ENCODE measurements at places on chromosomes 5 and 9.

DNA sequence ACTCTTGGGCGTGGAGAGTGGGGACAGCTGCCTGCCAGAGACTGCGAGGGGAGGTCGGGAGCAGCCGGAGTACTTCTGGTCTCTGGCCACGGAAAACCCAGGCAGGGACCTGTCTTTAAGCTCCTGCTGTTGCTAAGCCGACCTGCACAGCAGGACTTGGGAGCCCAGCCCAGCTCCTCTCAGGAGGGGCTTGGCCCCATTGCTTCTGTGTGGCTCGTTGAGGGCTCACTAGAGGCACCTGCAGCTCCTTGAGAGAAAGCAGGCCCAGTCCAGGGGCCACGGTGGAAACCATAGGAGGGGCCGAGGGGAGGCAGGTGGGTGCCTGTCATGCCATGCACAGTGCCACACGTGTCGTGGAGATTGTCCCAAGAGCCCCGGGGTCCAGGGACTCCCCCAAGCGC, 3.3 kb upstream of the LCN2 start:
- DNase-seq, result no peak

DNA sequence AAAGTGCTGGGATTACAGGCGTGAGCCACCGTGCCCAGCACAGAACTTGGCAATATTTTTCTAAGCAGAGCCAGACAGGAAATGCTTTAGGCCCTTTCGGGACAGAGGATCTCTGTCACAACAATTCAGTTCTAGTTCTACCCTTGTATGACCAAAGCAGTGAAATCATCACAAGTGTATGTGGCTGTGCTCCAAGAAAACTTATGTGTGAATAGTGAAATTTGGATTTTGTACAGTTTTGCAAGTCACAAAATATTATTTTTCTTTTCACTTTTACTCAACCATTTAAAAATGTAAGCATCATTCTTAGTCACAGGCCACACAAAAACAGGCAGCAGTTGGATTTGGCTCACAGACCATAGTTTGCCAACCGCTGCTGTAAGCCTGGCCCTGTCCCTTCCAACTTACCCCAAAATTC, 20.4 kb upstream of the PRUNE2 start:
- DNase-seq, result no peak

DNA sequence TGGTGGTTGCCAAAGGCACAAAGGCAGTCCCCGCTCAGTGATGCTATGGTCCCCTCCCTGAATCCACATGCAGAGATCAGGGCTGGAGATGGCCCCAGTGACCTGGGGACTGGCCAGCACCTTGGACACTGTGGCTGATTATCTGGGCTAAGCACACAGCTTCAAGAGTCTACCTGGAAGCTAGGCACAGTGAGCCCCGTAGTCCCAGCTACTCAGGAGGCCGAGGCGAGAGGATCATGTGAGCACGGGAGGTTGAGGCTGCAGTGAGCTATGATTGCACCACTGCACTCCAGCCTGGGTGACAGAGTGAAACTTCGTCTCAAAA, 8.3 kb upstream of the SCGB3A1 start:
- DNase-seq, result no peak

GRCh38 chr5:97877588-97877987, 694.5 kb upstream of the RIOK2 start:
- no peak for DNase-seq

- no peak for DNase-seq
Observed at GRCh38 chr5:54388811-54389210, 66.7 kb upstream of the HSPB3 start.

DNA sequence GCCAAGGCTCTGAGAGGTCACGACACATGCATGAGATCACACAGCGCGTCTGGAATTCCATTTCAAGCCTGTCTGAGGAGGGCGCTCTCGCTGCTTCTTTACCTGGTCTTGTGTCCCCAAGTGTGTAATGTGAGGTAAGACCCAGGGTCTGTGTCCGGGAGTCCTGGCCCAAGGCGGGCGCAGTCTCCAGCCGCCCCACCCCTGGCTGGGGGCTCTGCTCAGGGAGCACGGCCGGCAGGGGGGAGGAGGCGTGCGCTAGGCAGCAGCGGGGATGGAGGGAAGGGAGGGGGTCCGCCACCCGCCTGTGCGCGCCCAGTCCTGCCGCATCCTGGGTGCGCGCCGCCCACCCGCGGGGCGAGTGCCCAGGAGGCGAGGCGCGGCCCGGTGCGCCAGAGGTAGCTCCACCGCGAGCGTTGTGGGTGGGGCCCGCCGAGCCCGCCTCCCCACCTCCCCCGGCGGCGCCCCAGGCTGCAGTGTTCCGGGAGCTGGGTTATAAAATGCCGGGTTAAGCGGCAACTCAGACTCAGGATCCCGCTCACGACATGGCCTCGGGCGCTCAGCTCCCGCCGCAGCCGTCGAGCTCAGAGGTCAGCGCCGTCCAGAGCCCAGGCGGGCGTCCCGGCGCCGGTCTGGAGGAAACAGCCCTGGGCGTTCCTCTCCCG, at the start of gene CCNI2:
TSS of gene CCNI2 (plus strand) at position 473 of the 662 bp plus-strand sequence. CDS start at position 543, 70 bp downstream.
- peak; percentile 61 for DNase-seq

DNA sequence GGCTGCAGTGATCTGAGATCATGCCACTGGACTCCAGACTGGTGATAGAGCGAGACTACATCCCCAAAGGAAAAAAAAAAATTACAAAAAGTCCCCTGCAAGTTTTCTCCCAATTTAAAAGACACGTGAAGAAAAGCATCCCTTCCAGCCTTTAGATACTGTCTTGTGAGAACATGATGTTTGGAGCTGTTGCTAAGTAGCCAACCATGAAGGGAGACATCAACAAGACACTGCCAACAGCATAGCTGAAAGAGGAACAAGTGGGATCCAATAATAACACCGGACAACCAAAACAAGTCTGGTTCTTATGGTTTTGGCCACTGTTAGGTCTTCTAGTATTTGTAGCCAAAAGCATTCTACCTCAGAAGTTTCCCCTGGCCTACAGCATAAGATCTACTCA, 118.9 kb upstream of the CCDC180 start:
- DNase-seq, result no peak

GRCh38 chr5:34059977-34060376, 17.0 kb upstream of the C1QTNF3 start:
- no peak for DNase-seq

DNA sequence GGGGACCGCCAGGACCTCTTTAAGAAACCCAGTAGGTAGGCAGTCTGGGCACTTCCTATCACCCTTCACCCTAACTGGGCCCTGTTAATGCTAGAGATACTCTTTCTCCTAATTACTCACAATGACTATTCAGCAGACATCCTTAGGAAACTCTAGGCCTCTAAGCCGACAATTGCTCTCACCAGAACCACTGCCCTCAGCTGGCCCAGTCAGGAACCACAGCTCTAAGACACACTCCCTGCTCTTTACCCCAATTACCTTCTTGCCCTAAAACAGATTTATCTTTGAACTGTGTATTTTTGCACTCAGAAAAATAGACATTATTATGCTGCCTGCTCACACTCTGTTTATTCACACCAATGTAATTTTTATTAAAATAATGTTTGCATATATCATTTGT, 432.6 kb upstream of the SLC30A5 start:
- no peak for DNase-seq

DNA sequence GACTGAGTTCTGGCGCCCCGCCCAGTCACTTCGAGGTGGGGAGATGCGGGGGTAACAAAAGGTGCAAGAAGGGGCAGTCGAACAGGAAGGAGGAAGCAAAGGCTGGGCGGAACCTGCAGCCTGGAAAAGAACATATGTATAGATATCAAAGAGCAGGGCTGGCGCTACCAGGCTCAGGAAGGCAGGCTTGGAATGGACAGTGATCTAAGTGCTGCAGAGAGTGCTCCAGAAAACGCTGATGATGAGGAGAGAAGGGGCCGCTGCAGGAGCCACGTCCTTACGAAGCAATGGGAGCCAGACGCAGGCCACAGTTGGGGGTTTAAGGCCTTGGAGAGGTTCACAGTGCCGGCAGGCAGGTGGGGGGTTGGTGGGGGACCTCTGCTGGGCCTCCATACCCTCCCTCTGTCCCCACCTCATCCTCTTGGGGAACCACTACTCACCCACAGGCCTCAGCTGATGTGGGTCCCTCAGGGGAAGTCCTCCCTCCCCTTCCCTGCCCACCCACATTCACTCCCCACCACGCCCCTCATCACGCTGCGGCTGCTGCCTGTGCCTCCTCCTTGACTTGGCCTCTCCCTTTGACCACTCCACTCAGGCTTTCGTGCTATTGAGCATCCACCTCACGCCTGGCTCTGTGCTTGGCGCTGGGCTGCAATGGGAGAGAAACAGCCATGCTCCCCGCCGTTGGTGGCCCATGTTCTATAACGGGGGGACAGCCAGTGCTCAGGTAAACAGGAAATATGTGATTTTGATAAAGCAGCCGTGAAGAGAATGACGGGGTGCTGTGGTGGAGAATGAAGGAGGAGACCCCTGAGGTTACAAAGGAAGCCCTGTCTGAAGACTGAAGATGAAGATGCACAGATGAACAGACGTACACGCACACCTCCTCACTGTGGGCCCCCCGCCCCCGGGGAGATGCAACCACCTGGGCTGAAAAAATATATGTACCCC, 40.5 kb upstream of the RPL26L1 start:
- DNase-seq, result no peak

DNA sequence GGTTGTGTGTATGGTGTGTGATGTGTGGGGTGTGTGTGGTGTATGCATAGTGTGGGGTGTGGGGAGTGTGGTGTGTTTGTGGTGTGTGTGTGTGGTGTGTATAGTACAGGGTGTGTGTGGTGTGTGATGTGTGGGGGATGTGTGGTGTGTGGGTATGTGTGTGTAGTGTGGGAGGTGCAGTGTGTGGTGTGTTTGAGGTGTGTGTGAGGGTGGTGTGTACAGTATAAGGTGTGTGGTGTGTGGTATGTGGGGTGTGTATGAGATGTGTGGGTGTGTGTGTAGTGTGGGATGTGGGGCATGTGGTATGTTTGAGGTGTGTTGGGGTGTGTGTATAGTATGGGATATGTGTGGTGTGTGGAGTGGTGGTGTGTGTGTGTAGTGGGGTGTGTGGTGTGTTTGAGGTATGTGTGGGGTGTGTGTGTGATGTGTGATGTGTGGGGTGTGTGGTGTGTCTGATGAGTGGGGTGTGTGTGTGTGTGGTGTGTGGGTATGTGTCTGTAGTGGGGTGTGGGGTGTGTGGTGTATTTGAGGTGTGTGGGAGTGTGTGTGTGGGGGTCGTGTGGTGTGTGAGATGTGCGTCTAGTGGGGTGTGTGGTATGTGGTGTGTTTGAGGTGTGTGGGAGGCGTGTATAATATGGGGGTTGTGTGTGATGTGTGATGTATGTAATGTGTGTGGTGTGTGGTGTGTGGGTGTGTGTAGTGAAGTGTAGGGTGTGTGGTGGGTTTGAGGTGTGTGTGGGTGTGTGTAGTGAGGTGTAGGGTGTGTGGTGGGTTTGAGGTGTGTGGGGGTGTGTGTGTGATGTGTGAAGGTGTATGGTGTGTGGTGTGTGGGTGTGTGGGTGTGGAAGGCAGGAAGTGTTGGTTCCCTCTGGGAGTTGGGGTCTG, 8.6 kb downstream of the ECSCR start:
- no peak for DNase-seq

DNA sequence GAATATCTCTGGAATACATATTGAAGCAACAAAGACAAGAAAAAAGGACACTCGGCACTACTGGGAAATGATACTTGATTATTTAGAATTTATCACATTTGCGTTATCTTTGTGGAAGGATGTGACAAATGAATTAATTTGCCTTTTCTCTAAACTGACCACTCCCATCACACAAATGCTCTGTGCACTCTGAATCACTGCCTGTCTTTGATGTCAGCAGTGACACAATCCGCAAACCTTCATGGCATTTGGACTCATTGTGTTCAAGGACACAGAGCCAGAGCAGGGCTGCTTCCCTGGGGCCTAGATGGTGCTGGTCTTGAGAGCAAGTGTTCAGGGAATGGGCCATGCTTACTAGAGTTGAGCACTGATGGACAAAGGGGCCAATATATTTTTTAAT, 4.9 kb upstream of the KIF4B start:
- no peak for DNase-seq

DNA sequence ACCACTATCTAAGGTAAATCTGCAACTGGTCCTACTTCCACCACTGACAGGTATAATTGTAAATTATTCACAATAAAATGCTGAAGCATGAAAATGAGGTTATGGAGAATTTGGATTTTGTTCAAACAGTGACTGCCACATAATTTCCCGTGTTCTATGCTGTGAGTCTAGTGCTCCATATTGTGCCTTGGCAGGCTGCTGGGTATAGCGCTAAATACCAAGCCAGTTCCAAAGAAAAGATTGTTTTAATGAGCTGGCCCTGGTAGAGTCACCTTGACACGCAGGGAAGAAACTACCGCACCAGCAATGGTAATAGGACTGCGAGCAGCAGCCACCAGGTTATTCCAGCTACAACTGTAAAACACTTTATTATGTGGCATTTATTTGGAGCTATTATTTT, 30.4 kb downstream of the PSMB7 start:
- DNase-seq, result no peak

- DNase-seq, result no peak
Observed at GRCh38 chr9:98927724-98928123, 16.0 kb upstream of the COL15A1 start.

DNA sequence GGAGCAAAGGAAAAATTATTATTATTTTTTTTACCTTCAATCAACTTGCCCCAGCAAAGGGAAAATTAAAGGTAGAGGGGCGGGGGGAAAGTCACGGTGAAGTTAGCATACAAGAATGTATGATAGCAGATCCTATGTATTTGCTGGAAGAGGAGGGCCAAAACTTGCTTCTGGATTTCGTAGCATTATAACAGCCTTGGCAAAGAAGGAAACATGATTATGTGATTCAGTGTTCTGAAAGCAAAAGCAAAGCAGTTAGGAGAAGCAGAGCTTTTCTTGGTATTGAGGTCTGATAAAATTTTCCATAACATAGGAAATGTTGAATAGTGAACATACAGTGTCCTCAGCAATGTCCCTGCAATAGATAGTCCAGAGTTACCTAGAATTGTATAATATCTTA, 32.4 kb downstream of the MAST4 start:
- no peak for DNase-seq

GRCh38 chr9:82490019-82490499, 501.5 kb downstream of the SPATA31D1 start:
- DNase-seq, result no peak

GRCh38 chr5:65446682-65447081, 35.0 kb downstream of the ADAMTS6 start:
- DNase-seq, result no peak

DNA sequence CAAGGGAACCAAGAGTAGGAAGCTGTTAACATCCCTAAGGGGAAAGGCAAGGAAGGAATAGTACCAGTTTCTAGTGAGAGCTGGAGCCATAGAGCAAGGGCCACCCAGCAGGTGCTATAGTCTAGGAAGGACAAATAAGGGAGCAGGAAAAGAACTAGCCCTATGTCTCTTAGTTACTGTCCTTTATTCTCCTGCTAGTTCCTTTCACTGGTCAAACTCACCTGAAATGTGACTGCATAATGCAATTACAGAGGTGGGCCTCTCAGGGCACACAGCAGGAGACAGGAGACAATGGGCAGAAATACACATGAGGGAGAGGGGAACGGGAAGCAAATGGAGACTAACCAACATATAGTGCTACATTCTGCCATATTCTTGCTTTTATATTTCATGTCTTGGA, 26.7 kb upstream of the FRMPD1 start:
- DNase-seq, result no peak

GRCh38 chr5:150143350-150144245, 12.0 kb downstream of the PDGFRB start:
- no peak for DNase-seq

Measured in T-helper 9 cell (primary cell).